ENCODE measurements at places on chromosomes 6 and 20.

GRCh38 chr6:1191141-1191630 is 120.7 kb upstream of the FOXQ1 start:
- H3K4me1 ChIP-seq = peaks cover 3% of the 10 kb centered on the region
- no peak overlapping the region for H3K27ac ChIP-seq
- no peaks in the 10 kb centered on the region for H3K36me3 ChIP-seq

- H3K27ac ChIP-seq = no peak overlapping the region
- H3K4me1 ChIP-seq = no peaks in the 10 kb centered on the region
- no peak overlapping the region for H3K4me3 ChIP-seq
- peak; percentile 70 for DNase-seq
- H3K27me3 ChIP-seq = no peaks in the 10 kb centered on the region
These were observed 67.9 kb upstream of the BMP5 start for GRCh38 chr6:55943329-55943728.

DNA sequence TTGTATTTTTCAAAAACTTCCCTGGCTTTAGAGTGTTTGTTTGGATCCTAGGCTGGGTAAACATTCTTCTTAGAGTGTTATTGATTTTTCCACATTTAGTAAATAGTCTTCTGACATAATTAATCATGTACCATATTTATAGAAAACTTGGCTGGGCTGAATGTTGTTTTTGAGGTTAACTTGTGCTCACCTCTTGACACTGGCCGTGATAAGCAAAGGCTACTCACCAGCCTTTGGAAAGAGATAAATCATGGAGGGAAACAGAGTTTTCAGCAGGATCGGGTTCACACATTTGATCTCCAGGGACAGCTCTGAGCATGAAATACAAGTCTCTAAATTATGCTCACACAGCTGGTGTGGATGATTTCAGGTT is 6.2 kb upstream of the CD93 start:
- no peaks in the 10 kb centered on the region for H3K27me3 ChIP-seq
- DNase-seq = no peak

DNA sequence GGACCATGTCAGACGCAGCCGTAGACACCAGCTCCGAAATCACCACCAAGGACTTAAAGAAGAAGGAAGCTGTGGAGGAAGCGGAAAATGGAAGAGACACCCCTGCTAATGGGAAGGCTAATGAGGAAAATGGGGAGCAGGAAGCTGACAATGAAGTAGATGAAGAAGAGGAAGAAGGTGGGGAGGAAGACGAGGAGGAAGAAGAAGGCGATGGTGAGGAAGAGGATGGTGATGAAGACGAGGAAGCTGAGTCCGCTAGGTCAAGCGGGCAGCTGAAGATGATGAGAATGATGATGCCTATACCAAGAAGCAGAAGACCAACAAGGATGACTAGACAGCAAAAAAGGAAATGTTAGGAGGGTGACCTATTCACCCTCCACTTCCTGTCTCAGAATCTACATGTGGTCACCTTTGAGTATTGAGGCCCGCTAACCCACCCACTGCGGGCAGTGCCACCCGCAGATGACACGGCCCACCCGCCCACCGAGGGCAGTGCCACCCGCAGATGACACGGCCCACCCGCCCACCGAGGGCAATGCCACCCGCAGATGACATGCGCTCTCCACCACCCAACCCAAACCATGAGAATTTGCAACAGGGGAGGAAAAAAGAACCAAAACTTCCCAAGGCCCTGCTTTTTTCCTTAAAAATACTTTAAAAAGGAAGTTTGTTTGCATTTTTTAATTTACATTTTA is 43.3 kb downstream of the MGME1 start:
- no peak overlapping the region for H3K4me3 ChIP-seq
- DNase-seq = no peak
- H3K36me3 ChIP-seq = peaks cover 2% of the 10 kb centered on the region
- H3K27ac ChIP-seq = no peak overlapping the region
- no peaks in the 10 kb centered on the region for H3K27me3 ChIP-seq

GRCh38 chr20:49838546-49838945 is 25.9 kb downstream of the SLC9A8 start:
- H3K36me3 ChIP-seq = no peaks in the 10 kb centered on the region
- H3K4me3 ChIP-seq = no peak overlapping the region
- H3K4me1 ChIP-seq = no peaks in the 10 kb centered on the region
- H3K27ac ChIP-seq = no peak overlapping the region
- peak; percentile 30 for DNase-seq

DNA sequence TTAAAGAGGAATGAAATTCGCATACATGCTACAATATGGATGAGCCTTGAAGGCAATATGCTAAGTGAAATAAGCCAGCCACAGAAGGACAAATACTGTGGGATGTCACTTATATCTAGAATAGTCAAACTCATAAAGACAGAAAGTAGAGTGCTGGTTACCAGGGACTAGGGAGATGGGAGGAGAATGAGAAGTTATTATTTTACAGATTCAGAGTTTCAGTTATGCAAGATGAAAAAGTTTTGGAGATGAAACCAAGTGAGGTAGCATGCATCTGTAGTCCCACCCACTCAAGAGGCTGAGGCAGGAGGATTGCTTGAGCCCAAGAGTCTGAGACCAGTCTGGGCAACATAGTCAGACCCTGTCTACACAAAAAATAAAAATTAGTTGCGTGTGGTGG is 82.5 kb upstream of the ARID1B start:
- H3K27me3 ChIP-seq = no peaks in the 10 kb centered on the region
- H3K27ac ChIP-seq = no peak overlapping the region
- peaks cover 3% of the 10 kb centered on the region for H3K4me1 ChIP-seq
- no peak for DNase-seq

DNA sequence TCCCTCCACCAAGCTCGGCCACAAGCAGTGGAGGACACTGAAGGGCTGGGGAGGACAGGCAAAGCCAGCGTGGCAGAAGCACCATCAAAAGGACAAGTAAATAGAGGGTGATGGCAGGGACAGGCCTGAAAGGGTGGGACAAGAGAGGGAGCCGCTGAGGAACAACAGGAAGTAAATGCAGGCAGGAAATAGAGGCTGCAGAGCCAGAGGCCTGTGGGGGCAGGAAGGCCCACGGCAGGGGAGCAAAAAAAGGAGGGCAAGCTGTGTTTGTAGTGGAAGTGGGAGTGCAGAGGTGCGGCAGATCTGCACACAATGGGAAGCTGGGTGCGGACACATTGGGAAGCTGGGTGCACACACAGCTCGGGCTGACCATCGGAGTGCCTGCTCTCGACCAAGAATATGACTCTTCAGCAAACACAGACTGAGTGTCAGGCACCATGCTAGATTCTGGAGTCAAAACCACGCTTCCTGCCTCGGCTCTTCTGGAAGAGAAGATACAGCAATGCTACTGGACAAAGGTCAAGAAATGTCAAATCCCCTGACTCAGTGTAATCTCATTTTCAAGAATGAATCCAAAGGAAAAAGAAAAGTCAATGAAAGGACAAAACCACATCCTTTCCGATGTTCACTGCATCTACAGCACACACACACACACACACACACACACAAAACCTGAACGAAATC is 40.4 kb upstream of the RAB22A start:
- H3K36me3 ChIP-seq = peaks cover 8% of the 10 kb centered on the region
- no peaks in the 10 kb centered on the region for H3K27me3 ChIP-seq
- no peak overlapping the region for H3K27ac ChIP-seq
- no peak overlapping the region for H3K4me3 ChIP-seq
- no peaks in the 10 kb centered on the region for H3K4me1 ChIP-seq
- DNase-seq = no peak

GRCh38 chr20:35887393-35888064 is 66.8 kb downstream of the SCAND1 start:
- no peaks in the 10 kb centered on the region for H3K27me3 ChIP-seq
- peaks cover 1% of the 10 kb centered on the region for H3K4me1 ChIP-seq
- H3K27ac ChIP-seq = no peak overlapping the region
- H3K4me3 ChIP-seq = no peak overlapping the region
- H3K36me3 ChIP-seq = peaks cover 2% of the 10 kb centered on the region
- no peak for DNase-seq

GRCh38 chr6:14763139-14763538 is 482.7 kb upstream of the JARID2 start:
- no peak for DNase-seq
- H3K27ac ChIP-seq = no peak overlapping the region
- H3K4me1 ChIP-seq = peaks cover 2% of the 10 kb centered on the region
- no peak overlapping the region for H3K4me3 ChIP-seq

GRCh38 chr6:40436685-40437604 is 150.2 kb downstream of the LRFN2 start:
- no peaks in the 10 kb centered on the region for H3K27me3 ChIP-seq
- H3K4me3 ChIP-seq = no peak overlapping the region
- no peak for DNase-seq
- H3K27ac ChIP-seq = no peak overlapping the region

DNA sequence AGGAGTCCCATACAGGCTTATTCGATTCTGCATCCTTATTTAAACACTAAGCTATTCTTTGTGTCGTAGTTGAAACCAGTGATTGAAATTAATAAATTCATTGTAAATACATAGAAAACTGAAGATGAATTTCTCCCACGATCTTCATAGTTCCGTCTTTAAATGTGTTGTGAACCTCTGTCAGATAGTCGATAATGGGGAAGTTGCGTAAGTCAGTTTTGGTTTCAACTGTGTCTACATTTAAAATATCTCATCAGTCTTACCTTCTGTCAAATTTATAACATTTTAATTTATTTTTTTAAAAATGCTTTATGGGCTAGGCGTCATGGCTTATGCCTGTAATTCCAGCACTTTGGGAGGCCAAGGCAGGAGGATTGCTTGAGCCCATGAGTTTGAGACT is 12.7 kb downstream of the STX11 start:
- peak; percentile 20 for DNase-seq
- H3K36me3 ChIP-seq = no peaks in the 10 kb centered on the region
- no peaks in the 10 kb centered on the region for H3K27me3 ChIP-seq
- H3K27ac ChIP-seq = no peak overlapping the region
- peaks cover 2% of the 10 kb centered on the region for H3K4me1 ChIP-seq

DNA sequence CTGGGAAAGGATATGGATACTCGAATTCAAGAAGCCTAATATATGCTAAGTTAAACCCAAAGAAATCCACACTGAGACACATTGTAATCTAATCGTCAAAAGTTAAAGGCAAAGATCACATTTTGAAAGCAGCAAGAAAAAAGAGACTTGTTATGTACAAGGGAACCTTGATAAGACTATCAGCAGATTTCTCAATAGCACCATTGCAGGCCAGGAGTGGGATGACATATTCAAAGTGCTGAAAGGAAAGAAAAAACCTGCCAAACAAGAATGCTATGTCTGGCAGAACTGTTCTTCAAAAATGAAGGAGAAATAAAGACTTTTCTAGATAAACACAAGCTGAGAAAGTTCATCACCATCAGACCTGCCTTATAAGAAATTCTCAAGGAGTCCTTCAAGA is 75.2 kb downstream of the COL21A1 start:
- no peaks in the 10 kb centered on the region for H3K4me1 ChIP-seq
- H3K27ac ChIP-seq = no peak overlapping the region
- H3K36me3 ChIP-seq = no peaks in the 10 kb centered on the region

DNA sequence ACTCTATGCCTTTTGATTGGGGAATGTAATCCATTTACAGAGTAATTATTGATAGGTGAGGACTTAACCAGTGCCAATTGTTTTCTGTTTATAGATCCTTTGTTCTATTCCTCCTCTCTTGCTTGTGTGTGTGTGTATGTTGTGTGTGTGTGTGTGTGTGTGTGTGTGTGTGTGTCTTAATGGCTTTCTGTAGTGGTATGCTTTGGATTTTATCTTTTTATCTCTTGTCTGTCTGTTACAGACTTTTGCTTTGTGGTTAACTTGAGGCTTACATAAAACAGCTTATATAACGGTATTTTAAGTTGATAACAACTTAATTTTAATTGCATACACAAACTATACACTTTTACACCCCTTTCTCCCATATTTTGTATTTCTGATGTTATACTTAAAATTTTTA is 54.7 kb downstream of the CDC5L start:
- H3K36me3 ChIP-seq = peaks cover 3% of the 10 kb centered on the region
- H3K27ac ChIP-seq = no peak overlapping the region
- H3K27me3 ChIP-seq = no peaks in the 10 kb centered on the region
- no peaks in the 10 kb centered on the region for H3K4me1 ChIP-seq
- DNase-seq = no peak

GRCh38 chr6:136869451-136869850 is 47.1 kb downstream of the PEX7 start:
- H3K4me1 ChIP-seq = no peaks in the 10 kb centered on the region
- H3K27ac ChIP-seq = no peak overlapping the region
- no peaks in the 10 kb centered on the region for H3K27me3 ChIP-seq
- peaks cover 3% of the 10 kb centered on the region for H3K36me3 ChIP-seq
- no peak for DNase-seq

GRCh38 chr6:167311286-167311685 is 13.6 kb upstream of the TTLL2 start:
- no peaks in the 10 kb centered on the region for H3K27me3 ChIP-seq
- H3K27ac ChIP-seq = no peak overlapping the region
- H3K4me3 ChIP-seq = no peak overlapping the region
- H3K4me1 ChIP-seq = peaks cover 9% of the 10 kb centered on the region
- DNase-seq = no peak
- H3K36me3 ChIP-seq = no peaks in the 10 kb centered on the region

- no peak for DNase-seq
- H3K27ac ChIP-seq = no peak overlapping the region
- H3K36me3 ChIP-seq = no peaks in the 10 kb centered on the region
- H3K4me1 ChIP-seq = no peaks in the 10 kb centered on the region
- H3K4me3 ChIP-seq = no peak overlapping the region
These were observed 16.0 kb upstream of the PTCRA start for GRCh38 chr6:42899871-42900270.

DNA sequence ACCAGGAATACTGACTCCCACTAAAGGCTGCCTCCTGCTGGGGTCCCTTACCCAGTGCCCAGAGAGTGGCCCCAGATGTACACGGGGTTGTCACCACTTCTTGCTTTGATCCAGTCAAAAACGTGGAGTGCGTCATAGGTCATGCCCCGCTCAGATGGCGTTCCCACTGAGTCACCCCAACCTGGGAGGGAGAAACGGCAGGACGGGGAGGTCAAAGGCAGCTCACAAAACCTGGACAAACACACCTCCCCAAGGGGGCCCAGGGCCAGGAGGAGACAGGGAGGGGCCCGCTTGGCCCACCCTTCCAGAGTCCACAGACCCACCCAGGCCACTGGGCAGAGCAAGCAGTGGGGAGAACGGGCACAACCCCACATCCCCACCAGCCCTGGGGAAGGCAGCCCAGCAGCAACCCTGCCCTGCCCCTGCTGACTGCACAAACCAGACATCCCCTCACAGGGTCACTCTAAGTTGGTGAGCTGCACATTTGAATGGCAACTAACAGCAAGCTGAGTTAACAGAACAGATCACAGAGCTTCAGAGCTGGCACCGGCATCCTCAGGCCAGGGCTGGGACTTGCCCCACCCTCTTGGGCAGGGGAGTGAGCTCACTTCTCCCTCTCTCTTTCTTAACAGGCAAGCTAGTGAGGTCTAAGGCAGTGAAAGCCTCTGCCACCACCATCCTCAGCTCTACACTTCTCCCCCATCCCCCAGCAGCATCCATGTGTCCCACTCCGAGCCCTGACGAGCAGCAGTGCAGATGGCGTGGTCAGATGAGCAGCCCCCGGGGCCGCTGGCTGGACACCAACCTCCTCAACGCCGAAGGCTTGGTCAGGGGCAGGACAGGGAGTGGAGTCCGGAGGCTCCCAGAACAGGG is 61.7 kb downstream of the PYGB start:
- peaks cover 33% of the 10 kb centered on the region for H3K4me1 ChIP-seq
- H3K4me3 ChIP-seq = no peak overlapping the region
- DNase-seq = peak; percentile 25
- H3K36me3 ChIP-seq = peaks cover 21% of the 10 kb centered on the region
- peak overlapping the region; percentile 83 for H3K27ac ChIP-seq
- H3K27me3 ChIP-seq = no peaks in the 10 kb centered on the region
